ENCODE measurements at places on chromosomes 4 and X.

DNA sequence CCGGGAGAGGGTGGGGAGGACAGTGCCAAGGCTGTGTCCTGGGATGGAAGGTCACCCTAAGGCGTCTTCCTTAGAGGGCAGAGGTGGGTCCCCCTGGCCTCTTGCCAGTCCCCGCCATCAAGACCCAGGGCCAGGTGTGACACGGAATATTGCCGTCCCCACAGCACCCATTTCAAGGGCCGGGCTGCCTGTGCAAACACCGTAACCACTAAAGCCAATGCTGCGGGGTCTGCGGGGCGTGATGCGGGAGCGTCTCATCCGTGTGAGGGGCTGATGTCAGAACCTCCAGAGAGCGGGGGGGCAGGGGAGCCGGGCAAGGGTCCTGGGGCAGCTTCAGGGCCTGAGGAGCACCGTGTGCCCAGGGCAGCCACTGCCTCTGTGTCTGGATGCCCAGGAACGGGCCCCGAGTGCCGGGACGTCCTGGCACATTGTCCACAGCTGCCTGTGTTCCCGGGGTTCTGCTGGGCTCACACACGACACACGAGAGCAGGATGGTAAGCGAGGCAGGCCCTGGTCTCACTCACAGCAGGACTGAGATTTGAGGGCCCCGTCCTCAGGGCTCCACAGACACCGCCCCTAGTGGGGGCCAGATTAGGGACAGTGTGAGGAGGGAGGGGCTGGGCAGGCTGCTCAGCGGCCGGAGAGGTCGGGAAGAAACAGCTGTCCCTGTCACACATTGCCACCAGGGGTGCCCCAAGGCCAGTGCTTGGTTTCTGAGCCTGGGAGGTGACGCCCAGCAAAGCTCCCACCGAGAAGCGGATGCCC lies 29.2 kb downstream of the NKX1-1 start:
- no peak for DNase-seq

DNA sequence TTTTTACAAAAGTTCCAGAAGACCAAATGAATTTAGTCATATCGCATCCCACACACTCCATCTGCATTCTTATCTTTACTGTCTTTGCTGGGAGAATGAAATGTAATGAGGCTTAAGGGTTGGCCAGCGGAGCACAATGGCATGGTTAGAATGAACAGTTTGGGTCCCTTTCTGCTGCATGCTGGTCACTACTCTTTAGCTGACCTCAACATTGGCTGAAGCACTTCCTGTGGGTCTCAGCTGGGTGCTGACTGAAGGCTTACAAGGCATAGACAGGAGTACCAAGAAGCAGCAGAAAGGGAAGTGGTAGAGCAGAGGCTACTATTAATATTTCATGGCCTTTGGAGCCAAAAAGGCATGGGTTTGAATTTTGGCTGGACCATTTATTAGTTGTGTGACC lies 159.4 kb upstream of the GPC4 start:
- no peak for DNase-seq

DNA sequence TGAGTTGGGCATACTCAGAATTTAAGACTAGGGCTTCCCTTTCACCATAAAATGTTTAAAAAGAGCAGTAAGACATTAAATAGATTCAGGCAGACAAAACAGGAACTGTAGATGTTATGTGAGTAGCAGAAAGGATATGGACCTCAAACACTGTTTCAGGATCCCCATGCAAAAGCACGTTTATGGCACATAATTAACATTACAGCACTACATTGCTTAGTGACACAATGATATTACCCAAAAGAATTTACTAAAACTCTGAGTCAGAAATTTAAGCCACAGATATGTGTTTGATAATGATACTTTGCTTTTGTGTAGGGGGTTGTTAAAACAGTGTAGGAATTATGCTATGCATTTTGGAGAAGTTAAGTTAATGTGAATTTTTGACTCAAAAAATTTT lies 266.3 kb downstream of the PDGFC start:
- no peak for DNase-seq

- peak; percentile 55 for DNase-seq
Measured at GRCh38 chrX:129984111-129984958, 1.9 kb downstream of the BCORL1 start.

GRCh38 chr4:5721923-5722322 lies 10.9 kb downstream of the EVC start:
- DNase-seq, result no peak

DNA sequence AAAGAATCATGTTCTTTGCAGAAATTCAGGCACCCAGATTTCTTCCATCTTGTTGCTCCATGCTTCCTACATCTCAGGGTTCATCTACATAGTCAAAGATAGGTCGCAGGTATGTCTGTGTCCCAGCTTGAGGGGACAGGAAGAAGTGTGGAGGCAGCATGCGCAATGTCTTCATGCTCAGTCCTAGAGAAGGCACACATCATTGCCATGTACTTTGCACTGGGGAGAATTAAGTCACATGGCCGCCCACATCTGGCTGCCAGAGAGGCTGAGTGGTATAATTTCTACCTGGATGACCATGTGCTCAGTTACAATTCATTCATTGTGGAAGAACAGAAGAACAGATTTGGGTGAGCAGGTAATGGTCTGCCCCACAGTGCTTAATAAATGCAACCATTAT lies 54.1 kb downstream of the GAB1 start:
- DNase-seq, result no peak
